ENCODE measurements at places on chromosomes 6 and 20. TPM values are rescaled to one million over a fixed set of nuclear protein-coding genes. Genes with fewer than 3 reads are reported as not detected.

FUCA2 gene
- 21.0 TPM for total RNA-seq

UNC5CL gene
- total RNA-seq = 33.9 TPM

CST4 gene
- total RNA-seq = not detected

TRIM38 gene
- 5.8 TPM for total RNA-seq

SYTL3 gene
- 0.71 TPM for total RNA-seq

SLC22A1 gene
- total RNA-seq = 0.86 TPM

FAM217A gene
- total RNA-seq = 0.69 TPM

DNA sequence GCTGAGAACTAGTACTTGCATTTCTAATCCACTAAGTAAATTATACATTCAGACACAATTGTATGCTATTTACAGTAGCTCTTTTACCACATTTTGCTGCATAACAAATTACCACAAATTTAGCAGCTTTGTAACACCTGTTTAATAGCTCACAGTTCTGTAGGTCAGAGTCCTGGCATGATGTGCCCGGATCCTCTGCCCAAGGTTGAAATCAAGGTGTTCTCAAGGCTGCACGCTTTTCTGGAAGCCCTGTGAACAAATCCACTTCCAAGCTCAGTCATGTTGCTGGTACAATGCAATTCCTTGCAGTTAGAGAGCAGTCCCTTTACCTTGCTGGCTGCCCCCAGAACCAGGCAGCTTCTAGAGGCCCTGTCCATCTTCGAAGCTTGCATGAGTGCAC, 716.0 kb downstream of the HACE1 start:
- no peak for DNase-seq

- no peak for DNase-seq
Measured at GRCh38 chr6:161360520-161360919, 86.7 kb upstream of the AGPAT4 start.

DNA sequence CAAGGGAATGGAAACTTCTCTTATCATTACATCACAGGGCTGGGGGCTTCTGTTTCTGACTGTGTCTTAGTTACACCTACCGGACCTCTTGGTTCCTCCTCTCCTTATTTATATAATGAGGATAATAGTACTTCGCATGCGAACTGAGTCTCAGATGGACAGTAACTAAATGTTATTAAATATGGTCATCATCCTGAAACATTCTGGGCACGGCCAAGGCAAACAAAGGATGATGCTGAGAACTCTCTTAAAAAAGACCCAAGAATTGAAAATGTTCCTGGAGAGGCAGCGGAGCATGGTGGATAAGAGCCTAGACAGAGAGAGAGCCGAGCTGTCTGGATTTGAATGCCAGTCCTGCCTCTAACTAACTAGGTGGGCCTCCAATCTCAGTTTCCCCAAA, 119.8 kb upstream of the SASH1 start:
- DNase-seq = no peak

GRCh38 chr6:89350281-89350966, 2.1 kb downstream of the UBE2J1 start:
- no peak for DNase-seq

DNA sequence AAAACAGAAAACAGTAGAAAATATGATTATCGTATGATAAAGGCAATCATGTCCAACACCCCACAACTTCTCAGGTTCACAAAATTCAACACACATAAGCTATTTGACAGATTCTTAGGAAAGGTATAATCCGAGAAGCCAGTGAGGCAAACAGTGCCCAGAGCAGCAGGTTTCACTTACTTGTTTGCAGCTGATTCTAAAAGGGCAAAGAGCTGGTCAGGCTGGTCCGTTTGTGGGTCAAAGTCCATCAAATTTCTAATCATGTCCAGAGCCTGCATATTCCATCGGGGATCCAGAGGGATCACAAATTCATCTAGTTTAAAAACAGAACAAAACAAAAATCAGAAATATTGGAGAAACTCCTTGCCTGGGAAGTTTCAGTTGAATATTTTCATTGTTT, 69.8 kb upstream of the LYRM2 start:
- no peak for DNase-seq

- DNase-seq = no peak
Measured at GRCh38 chr6:48743738-48744137, 632.7 kb upstream of the PTCHD4 start.

DNA sequence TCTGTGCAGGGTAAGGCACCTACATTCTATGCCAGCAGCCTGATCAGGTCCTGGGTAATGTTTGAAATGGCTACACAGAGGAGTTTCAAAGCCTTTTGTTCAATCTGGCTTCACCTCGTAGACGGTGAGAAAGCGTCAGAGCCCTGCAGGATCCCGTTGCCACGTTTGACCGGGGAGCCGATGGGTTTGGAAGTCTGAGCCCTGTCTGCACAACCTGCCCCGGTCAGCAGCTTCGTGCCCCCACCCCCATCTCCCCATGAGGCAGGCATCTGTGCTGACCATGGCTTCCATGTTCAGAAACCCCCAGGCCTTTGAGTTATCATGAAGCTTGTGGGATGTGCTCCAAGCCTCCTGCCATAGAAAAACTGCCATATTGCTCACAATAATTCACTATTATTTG, 63.9 kb downstream of the PTPN1 start:
- no peak for DNase-seq

DNA sequence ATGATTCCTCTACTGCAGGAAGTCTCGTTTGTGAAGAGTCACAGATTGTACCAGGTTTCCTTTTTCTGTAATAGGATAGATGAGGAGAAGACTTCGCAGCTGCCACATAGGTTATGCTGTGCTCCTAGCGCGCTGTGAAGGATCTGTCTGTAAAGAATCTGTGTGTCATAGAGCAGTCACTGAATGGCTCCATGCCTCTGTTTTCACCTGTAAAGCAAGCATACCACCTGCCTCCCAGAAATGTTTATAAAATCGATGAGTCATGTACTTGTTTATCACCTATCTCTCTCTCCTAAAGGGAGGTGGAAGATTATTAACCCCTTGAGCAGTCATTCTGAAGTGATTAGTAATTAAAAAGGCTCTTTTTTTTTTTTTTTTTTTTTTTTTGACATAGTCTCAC, 86.6 kb downstream of the TFAP2B start:
- DNase-seq = no peak

GRCh38 chr6:121408321-121408720, 27.1 kb upstream of the GJA1 start:
- DNase-seq = no peak

DNA sequence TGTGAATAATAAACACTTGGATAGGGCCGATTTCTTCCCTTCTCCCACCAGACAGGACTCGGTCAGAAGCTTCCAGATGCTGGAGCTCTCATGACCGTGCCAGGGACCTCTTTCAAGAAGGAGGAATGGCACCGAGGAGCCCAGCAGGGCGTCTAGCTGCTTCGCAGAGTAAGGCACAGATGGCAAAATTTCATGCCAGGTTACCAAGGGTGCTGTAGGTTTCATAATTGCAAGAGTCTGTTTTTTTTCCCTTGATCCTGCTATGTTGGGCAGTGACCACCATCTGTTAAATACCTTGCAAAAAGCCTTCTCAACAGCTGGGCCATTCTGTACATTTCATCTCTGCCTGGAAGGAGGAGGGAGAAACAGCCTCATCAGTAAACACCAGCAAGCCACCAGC, 111.8 kb downstream of the EDN3 start:
- DNase-seq = no peak

DNA sequence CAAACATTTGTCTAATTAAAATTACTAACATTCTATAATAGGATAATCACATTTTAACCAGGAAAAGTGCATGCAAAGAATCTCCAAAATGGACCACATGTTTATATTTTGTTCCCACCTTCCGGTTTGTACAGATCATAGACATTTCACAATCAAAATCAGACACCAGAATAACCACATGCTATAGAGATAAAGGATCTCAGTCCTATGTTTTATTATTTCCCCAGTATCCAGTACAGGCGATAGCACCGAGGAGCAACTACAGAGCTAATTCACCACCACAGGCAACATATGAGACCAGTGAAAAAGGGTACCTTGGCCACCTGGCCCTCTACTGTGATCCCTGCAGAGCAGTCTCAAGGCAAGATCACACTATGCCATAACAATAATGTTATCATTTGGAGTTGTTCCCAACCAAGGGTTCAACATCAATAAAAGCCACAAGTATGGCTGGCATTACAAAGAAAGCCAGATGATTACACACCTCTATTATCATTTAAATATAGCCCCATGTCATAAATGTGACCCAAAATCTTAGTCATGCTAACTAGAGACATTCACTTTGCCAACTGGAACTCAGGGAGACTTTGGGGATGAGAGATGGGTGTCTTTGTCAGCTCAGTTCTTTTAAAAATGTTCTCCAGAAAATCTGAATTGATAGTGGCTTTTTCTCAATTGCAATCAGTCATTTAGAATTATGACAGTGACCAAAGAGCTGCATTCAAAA, 46.7 kb downstream of the RALGAPA2 start:
- no peak for DNase-seq

GRCh38 chr6:148074738-148075137, 267.9 kb upstream of the SASH1 start:
- DNase-seq = no peak

- no peak for DNase-seq
Measured at GRCh38 chr20:6295127-6295866, 172.5 kb upstream of the FERMT1 start.

GRCh38 chr6:100881707-100882040, 545 bp upstream of the ASCC3 start:
- no peak for DNase-seq

GRCh38 chr6:87913974-87914373, 133.7 kb upstream of the SPACA1 start:
- DNase-seq = no peak

GRCh38 chr6:65984089-65984488, 277.1 kb upstream of the EYS start:
- DNase-seq = no peak

GRCh38 chr6:164439331-164439730, 870.1 kb downstream of the C6orf118 start:
- no peak for DNase-seq

DNA sequence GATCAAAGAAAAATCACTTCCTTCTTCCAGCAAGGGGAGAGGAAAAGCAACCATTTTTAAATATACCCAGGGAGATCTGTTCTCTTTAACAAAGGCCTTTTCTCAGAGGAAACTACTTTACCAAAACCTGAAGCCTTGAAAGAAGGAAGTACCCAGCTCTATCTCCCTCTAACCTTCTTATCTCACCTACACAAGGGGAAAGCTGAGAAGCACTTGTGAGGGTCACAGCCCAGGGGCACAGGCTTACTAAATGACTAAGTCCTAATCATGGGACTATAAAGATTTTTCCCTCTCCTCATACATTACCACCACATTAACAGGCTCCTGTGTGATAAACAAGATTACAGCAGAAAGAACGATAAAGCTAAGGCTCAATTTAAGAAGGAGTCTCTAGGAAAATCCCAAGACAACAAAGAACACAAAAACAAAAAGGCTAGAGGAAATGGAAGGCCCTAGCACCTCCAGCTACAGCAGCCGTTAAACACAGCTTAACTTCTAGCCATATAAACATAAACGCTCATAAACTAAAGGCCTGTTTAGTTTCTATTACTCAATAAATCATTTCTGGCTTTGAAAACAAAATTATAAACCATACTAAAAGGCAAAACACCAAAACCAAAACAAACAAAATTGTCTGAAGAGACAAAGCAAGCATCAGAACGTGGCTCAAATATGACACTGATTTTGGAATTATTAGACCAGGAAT, 284.9 kb upstream of the ECI2 start:
- DNase-seq = no peak

- peak; percentile 50 for DNase-seq
Measured at GRCh38 chr6:41728073-41728936, 7.1 kb downstream of the TFEB start.

DNA sequence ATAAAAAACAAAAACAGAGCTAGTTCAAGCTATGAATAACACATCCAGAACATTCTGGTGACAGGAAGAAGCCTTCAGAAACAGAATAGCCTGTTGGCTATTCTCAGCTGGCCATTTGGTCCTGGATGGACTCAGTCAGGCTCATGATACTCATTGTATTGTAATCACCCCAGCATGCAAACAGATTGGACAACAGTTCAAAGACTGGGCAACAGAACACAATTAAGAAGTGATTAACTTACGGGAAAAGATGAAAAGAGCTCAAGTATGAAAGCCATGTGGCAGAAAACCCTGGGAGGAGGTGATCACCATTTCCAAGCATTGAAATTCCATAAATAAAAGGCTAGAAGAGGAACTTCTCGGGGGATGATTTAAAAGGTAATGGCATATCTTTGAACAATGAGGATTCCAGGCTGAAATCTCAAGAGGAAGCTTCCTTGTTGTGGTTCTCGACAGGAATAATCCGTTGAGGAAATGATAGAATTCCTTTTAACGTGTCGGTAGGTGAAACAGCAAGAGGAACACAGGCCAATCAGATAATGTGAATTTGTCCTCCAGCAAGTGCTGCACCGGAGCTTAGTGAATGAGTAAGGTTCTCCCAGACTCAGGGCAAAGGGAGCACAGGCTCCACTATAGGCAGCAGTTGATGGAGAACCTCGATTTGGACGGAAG, 172.4 kb downstream of the BCAS1 start:
- DNase-seq = no peak

DNA sequence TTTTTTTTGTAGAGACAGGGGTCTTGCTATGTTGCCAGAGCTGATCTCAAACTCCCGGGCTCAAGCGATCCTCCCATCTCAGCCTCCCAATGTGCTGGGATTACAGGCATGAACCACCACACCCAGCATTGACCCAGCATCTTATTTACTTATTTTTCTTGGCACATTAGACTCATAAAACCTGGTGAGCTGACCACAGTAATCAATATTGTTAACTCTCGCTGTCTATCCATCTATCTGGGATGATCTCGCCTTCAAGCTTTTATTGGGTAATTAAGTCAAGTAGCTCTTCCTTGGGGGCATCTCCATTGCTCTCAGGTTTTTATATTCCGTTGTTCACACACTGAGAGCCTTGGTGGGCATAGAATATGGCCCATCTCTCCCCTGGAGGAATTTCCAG, 17.0 kb downstream of the PNPLA1 start:
- no peak for DNase-seq
